ENCODE measurements at places on chromosomes 2 and 18. TPM values are rescaled to one million over a fixed set of nuclear protein-coding genes. Genes with fewer than 3 reads are reported as not detected.

Gene SIX2
- total RNA-seq: not detected

Gene ONECUT2
- total RNA-seq: 0.09 TPM

Gene OR6B2
- total RNA-seq: not detected

Gene RFTN2
- total RNA-seq: 7.4 TPM

Gene HAAO
- 1.5 TPM for total RNA-seq

Gene C2orf66
- total RNA-seq: 0.18 TPM

Gene KDSR
- total RNA-seq: 20.8 TPM

Gene ZSCAN30
- total RNA-seq: 4.1 TPM

Gene DHRS9
- total RNA-seq: 19.6 TPM

Gene LYPD1
- total RNA-seq: 0.15 TPM
